HFFc6 (cell line): ENCODE measurements at places on chromosomes 3 and 15. TPM values are rescaled to one million over a fixed set of nuclear protein-coding genes. Genes with fewer than 3 reads are reported as not detected.
A peak's percentile ranks its signal among the peaks of the same experiment; 100 is the strongest.

GRCh38 chr3:104907507-104907906 lies 459.2 kb upstream of the ALCAM start:
- H3K4me3 ChIP-seq: peak overlapping the region; percentile 55
- H3K4me1 ChIP-seq: peaks cover 56% of the 10 kb centered on the region
- peaks cover 2% of the 10 kb centered on the region for H3K27me3 ChIP-seq
- DNase-seq: peak; percentile 80

The LSMEM2 gene
- total RNA-seq: not detected in 2 replicates

GRCh38 chr3:151015767-151016477 lies 43.4 kb upstream of the CLRN1 start:
- no peak overlapping the region for H3K27ac ChIP-seq
- peaks cover 9% of the 10 kb centered on the region; the same call in 1 of the 2 replicates for H3K4me1 ChIP-seq
- no peak overlapping the region for H3K4me3 ChIP-seq
- DNase-seq: no peak
- no peaks in the 10 kb centered on the region for H3K36me3 ChIP-seq
- H3K27me3 ChIP-seq: no peaks in the 10 kb centered on the region; the same call in none of the 2 replicates

GRCh38 chr15:57215326-57215725 lies 161.0 kb upstream of the CGNL1 start:
- peak overlapping the region; percentile 72 for H3K4me3 ChIP-seq
- H3K27ac ChIP-seq: peak overlapping the region; percentile 64
- no peaks in the 10 kb centered on the region for H3K36me3 ChIP-seq
- DNase-seq: no peak

DNA sequence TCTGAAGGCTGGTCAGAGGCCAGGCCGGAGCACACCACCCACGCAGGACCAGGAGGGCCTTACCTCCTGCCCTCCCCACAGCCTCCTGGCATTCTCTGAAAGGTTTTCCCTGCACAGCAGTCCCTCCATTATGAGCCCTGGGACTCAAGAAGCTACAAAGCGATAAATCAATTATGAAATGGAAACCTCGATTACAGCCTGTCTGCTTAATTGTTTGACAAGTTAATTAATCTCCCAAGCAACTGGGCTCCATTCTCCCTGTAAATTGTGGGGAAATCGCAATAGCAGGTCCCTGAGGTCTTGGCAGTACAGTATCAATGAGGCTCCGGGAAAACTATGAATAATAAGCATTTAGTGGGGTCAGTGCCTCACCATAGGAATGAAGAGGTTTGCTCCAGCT lies 683.5 kb downstream of the NTRK3 start:
- H3K4me1 ChIP-seq: peaks cover 46% of the 10 kb centered on the region
- no peak overlapping the region for H3K4me3 ChIP-seq
- no peak overlapping the region for H3K27ac ChIP-seq
- H3K27me3 ChIP-seq: peaks cover 8% of the 10 kb centered on the region
- H3K36me3 ChIP-seq: no peaks in the 10 kb centered on the region

DNA sequence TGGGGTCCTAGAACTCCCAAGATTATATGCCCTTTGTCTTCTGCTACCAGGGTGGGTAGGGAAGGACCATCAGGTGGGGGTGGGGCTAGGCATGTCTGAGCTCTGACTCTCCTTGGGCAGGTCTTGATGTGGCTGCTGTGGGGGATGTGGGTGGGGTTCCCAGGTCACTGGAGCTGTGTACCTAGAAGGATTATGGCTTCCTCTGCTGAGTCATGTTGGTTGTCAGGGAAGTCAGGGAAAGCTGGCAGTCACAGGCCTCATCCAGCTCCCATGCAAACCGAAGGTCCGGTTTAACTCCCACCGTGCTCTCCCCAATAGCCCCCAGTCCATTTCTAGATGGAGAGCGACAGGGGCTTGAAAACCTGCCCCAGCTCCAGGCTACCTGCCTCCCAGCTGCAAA lies 35.2 kb downstream of the EID1 start:
- H3K27ac ChIP-seq: peak overlapping the region; percentile 19; the same call in 1 of the 2 replicates
- peaks cover 11% of the 10 kb centered on the region for H3K36me3 ChIP-seq
- H3K4me3 ChIP-seq: no peak overlapping the region
- H3K27me3 ChIP-seq: no peaks in the 10 kb centered on the region
- peaks cover 15% of the 10 kb centered on the region for H3K4me1 ChIP-seq

DNA sequence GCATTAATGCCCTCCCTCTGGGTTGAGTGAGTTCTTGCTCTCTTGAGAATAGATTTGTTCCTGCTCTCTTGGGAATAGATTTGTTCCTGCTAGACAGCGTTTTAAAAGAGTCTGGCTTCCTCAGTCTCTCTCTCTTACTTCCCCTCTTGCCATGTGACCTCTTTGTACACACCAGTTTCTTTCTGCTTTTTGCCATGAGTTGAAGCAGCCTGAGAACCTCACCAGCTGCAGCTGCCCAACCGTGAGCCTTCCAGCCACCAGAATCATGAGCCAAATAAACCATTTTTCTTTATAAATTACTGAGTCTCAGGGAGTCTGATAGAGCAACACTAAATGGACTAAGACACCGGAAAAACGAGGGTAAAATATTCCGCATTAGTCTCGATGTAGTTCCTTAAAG lies 253.6 kb downstream of the CNTN6 start:
- H3K4me1 ChIP-seq: no peaks in the 10 kb centered on the region
- no peaks in the 10 kb centered on the region for H3K36me3 ChIP-seq
- no peak for DNase-seq
- H3K27me3 ChIP-seq: no peaks in the 10 kb centered on the region
- no peak overlapping the region for H3K27ac ChIP-seq
- H3K4me3 ChIP-seq: no peak overlapping the region

DNA sequence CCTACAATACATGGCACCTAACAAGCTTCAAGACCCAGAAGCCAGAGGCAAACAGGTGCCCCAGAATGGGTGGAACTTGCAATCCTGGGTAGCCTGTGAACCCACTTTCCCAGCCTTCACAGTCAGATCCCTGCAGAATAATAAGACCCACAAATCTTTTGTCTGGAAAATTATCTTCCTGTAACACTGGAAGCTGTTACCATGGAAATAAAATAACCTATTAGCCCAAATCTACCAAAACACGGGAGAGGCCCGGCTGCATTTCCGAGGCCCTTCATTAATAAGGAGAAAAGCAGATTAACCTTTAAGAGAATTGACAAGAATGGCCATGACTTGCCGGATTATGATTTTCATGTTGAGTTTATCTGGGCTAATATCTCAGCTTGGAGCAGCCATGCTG lies 256.1 kb upstream of the PROK2 start:
- peaks cover 9% of the 10 kb centered on the region for H3K4me1 ChIP-seq
- no peaks in the 10 kb centered on the region for H3K36me3 ChIP-seq
- peaks cover 16% of the 10 kb centered on the region for H3K27me3 ChIP-seq
- H3K27ac ChIP-seq: no peak overlapping the region

The AMT gene
- 1.2 to 3.2 TPM (median 2.4 TPM) in 3 replicates for total RNA-seq

DNA sequence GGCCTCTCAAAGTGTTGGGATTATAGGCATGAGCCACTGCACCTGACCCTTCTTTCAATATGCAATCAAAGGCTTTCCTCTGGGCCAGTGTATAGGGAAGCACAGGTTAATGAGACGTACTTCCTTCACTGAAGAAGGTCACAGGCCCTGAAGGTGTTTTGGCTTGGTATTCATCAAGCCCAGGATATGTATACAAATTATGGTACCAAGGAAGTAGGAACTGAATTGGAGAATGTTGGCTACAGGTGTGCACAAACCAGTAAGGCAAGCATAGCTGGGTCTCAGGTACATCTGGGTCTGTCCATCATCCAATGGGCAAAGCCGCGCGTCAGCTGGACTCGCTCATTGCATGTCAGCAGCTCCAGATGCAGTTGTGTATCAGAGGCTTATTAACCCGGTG lies 237.9 kb downstream of the ADAMTS17 start:
- no peak for DNase-seq
- H3K27me3 ChIP-seq: peaks cover 12% of the 10 kb centered on the region; the same call in 1 of the 2 replicates
- H3K27ac ChIP-seq: no peak overlapping the region
- H3K4me1 ChIP-seq: no peaks in the 10 kb centered on the region
- no peaks in the 10 kb centered on the region for H3K36me3 ChIP-seq

The TP63 gene
- total RNA-seq: not detected in 2 replicates

- H3K4me1 ChIP-seq: peaks cover 8% of the 10 kb centered on the region; the same call in 1 of the 2 replicates
- no peaks in the 10 kb centered on the region for H3K36me3 ChIP-seq
- no peaks in the 10 kb centered on the region; the same call in 1 of the 2 replicates for H3K27me3 ChIP-seq
- no peak overlapping the region for H3K4me3 ChIP-seq
- DNase-seq: peak; percentile 41
Observed at GRCh38 chr3:109257269-109257668, 59.0 kb downstream of the DPPA2 start.

GRCh38 chr3:11591391-11592282 lies 52.1 kb downstream of the VGLL4 start:
- peak; percentile 42 for DNase-seq
- H3K27me3 ChIP-seq: no peaks in the 10 kb centered on the region; the same call in 1 of the 2 replicates
- H3K27ac ChIP-seq: peak overlapping the region; percentile 91
- peak overlapping the region; percentile 71 for H3K4me3 ChIP-seq
- H3K4me1 ChIP-seq: peaks cover 80% of the 10 kb centered on the region
- H3K36me3 ChIP-seq: peaks cover 46% of the 10 kb centered on the region

The JMJD7 gene
- 7.7 to 11.0 TPM (median 8.0 TPM) in 3 replicates for total RNA-seq

The NCEH1 gene
- total RNA-seq: 46.9 to 82.6 TPM (median 56.8 TPM) in 3 replicates

The FAM107A gene
- total RNA-seq: 0.11 TPM in 1 of 3 replicates, not detected in the others

The SLC24A5 gene
- not detected in 3 replicates for total RNA-seq

DNA sequence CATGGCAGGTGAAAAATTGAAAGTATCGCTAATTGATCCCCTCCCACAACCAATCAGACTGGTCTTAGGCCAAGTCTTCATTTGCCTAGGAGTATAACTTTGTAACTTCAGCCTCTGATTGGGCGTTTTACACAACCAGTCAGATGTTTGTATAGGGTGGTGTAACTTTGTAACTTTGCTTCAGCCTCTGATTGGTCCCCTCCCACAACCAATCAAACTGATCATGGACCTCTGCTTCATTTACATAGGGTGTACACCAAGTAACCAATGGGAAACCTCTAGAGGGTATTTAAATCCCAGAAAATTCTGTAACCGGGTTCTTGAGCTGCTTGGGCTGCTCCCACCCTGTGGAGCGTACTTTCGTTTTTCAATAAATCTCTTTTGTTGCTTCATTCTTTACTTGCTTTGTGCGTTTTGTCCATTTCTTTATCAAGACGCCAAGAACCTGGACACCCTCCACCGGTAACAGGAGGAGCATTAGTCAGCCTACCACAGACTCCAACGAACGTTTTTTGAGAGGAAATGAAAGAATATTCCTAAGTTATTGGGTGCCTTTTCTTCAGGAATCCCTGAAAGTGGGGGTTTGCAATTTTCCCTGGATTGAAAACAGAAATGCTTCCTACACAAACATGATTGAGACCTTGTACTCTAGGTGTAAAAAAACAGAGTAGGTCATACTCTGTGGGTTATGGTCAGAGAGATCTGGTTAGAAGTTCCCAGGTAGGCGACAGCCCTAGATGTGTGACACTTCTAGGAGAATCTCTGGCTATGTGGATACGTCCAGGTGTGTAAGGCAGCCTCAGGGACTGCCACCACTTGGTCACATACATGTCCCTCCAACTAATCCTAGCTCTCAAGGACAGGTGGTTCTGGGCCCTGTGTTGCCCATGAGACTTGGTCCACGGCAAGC lies 5.5 kb upstream of the SACM1L start:
- peaks cover 10% of the 10 kb centered on the region; the same call in 1 of the 2 replicates for H3K4me1 ChIP-seq
- H3K4me3 ChIP-seq: no peak overlapping the region
- H3K27me3 ChIP-seq: peaks cover 5% of the 10 kb centered on the region
- H3K27ac ChIP-seq: no peak overlapping the region
- DNase-seq: no peak

DNA sequence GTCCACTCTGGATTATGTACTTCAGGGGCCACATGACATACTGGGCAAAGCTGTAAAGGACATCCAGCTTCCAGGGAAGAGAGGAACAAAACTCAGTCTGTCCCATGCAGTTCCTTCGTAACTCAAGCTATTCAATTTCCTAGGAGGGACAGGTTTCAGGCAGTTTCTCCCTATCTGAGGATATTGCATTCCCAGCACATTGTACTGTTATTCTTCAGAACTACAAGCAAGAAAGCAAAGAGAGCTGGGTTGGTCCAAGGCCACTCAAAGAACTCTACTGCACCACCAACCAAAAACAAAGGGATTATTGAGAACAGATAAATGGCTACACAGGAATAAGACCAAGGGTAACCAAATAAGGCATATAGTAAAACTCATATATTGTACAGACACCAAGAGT lies 117.6 kb upstream of the ARL6 start:
- H3K27me3 ChIP-seq: no peaks in the 10 kb centered on the region
- no peak overlapping the region for H3K4me3 ChIP-seq
- H3K27ac ChIP-seq: no peak overlapping the region
- no peaks in the 10 kb centered on the region for H3K4me1 ChIP-seq
- no peaks in the 10 kb centered on the region for H3K36me3 ChIP-seq

The AMOTL2 gene
- 232 to 286 TPM (median 261 TPM) in 3 replicates for total RNA-seq

- H3K4me3 ChIP-seq: no peak overlapping the region
- H3K27me3 ChIP-seq: no peaks in the 10 kb centered on the region; the same call in none of the 2 replicates
- DNase-seq: no peak
- H3K4me1 ChIP-seq: peaks cover 28% of the 10 kb centered on the region
Observed at GRCh38 chr15:52082197-52083036, 30.2 kb downstream of the BCL2L10 start.

DNA sequence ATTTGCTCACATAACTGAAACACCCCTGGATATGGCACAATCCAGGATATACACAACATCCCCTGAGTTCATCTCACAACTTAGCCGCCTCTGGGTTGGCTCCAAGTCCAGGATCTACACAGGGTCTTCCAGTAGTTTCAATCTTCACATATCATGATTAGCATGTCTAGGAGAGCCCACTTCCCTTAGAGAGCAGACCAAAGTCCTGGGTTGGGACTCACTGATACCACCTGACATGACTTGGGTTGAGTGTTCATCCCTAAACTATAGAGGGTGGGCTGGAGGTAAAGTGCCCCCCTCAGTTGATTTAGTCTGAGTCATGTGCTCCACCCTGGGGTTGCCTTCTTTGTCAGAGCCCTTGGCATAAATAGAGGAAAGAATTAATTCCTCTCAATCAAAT lies 493.6 kb upstream of the PPP2R3A start:
- H3K36me3 ChIP-seq: no peaks in the 10 kb centered on the region
- H3K4me1 ChIP-seq: no peaks in the 10 kb centered on the region
- peaks cover 1% of the 10 kb centered on the region for H3K27me3 ChIP-seq
- H3K4me3 ChIP-seq: no peak overlapping the region
- no peak overlapping the region for H3K27ac ChIP-seq

The CGGBP1 gene
- total RNA-seq: 52.2 and 54.7 TPM in 2 replicates

The TUSC7 gene
- not detected in 3 replicates for total RNA-seq

GRCh38 chr3:27353221-27353620 lies 16.0 kb downstream of the NEK10 start:
- H3K27ac ChIP-seq: no peak overlapping the region; the same call in 1 of the 2 replicates
